ENCODE measurements at places on chromosomes 3 and 15.

GRCh38 chr3:61983479-61983878 lies 389.9 kb downstream of the FEZF2 start:
- DNase-seq, result no peak
- H3K36me3 ChIP-seq, result no peaks in the 10 kb centered on the region
- no peaks in the 10 kb centered on the region for H3K27me3 ChIP-seq
- no peak overlapping the region for H3K27ac ChIP-seq
- no peaks in the 10 kb centered on the region for H3K4me1 ChIP-seq

GRCh38 chr15:63686351-63686750 lies 89.2 kb downstream of the FBXL22 start:
- H3K36me3 ChIP-seq, result peaks cover 91% of the 10 kb centered on the region
- H3K27me3 ChIP-seq, result no peaks in the 10 kb centered on the region
- no peak for DNase-seq
- no peaks in the 10 kb centered on the region for H3K4me1 ChIP-seq

- H3K27ac ChIP-seq, result no peak overlapping the region
- peaks cover 32% of the 10 kb centered on the region for H3K4me1 ChIP-seq
- no peak for DNase-seq
- no peaks in the 10 kb centered on the region for H3K36me3 ChIP-seq
Observed at GRCh38 chr3:58016710-58017109, 8.5 kb downstream of the FLNB start.

DNA sequence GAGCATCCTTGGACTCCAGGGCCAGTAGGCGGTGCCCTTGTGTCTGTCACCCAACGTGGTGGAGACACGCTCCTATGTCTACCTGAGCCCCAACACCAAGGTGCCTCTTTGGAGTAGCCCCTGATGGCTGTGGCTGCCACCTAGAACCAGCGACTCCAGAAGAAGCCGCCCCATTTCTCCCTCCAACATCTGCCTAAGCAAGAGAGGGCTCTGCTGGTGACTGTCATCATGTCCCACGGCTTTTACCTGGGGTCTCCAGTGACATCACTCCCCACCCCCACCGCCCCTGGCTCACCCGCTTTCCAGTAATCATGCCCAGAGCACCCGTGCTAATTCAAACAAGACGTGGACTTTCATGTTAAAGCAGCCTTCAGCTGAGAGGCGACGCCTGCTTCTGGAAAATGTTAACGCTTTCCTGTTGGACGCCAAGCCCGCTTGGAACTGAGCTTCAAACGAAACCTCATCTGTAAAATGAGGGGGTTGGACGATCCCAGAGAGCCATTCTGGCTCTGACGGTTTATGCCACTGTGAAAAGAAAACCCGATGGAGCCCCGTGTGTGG lies 57.0 kb downstream of the ISG20 start:
- no peaks in the 10 kb centered on the region for H3K27me3 ChIP-seq
- H3K4me3 ChIP-seq, result no peak overlapping the region
- no peaks in the 10 kb centered on the region for H3K4me1 ChIP-seq
- no peak for DNase-seq
